ENCODE measurements at places on chromosomes 2 and 18.

DNA sequence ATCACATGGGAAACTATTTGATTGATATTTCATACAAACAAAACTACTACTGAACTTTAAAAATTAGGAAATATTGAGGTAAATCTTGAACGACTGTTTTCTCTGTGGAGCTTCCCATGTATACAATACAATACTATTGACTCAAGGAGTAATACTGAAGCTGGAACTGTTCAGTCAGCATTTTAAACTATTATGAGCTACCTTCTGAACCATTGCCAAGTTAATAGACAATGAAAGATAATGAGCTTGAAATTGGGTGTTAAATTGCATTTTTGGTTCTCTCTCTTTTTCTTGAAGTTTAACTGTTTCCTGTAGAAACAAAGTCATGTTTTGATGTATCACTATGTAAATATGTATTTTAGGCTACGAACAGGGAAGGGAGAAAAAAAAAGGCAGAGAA is 569.2 kb downstream of the ZEB2 start:
- no peaks in the 10 kb centered on the region for H3K27me3 ChIP-seq
- H3K36me3 ChIP-seq: no peaks in the 10 kb centered on the region
- H3K4me1 ChIP-seq: peaks cover 17% of the 10 kb centered on the region
- no peak overlapping the region for H3K4me3 ChIP-seq

DNA sequence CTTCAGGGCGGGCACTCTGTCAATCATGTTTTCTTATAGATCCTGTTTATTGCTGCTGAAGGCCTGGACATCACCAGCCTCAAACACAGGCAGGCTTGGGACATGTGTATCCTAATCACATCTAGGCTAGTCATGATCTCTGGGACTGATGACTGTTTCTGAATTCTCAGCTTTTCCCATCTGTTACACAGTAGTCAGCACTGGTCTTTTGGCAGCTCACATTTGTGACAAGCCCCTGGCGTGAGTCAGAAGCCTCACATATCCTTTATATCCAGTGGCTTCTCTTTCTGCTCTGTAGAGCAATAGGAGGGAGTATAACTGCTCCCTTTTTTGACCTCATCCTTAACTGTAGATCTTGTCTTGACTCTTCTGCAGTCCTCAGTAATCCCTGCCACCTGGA is 4.5 kb downstream of the SEMA4F start:
- H3K27me3 ChIP-seq: peaks cover 27% of the 10 kb centered on the region
- H3K36me3 ChIP-seq: no peaks in the 10 kb centered on the region
- no peak overlapping the region for H3K4me3 ChIP-seq
- H3K4me1 ChIP-seq: peaks cover 1% of the 10 kb centered on the region

DNA sequence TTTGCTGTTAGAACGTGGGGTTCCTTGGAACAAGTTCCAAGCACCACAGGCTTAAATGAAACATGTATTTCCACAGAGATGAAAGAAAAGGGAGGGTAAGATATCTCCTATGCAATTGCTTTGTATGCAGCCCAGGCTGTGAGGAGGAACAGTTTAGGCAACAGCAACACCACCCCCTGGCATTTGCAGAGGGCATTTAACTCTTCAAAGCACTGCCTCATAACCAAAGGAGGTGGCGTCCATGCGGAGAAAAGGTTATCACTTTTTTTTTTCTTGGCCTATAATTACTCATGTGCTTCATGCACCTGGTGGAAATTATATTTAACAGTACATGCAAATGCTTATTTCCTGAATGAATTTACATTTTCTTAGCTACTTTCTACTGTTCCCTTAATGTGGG is 286.0 kb downstream of the LPIN1 start:
- H3K27ac ChIP-seq: no peak overlapping the region
- peak; percentile 6 for DNase-seq
- H3K4me3 ChIP-seq: no peak overlapping the region
- H3K36me3 ChIP-seq: no peaks in the 10 kb centered on the region
- H3K4me1 ChIP-seq: no peaks in the 10 kb centered on the region
- H3K27me3 ChIP-seq: no peaks in the 10 kb centered on the region

GRCh38 chr2:169979025-169979424 is 151.8 kb downstream of the UBR3 start:
- no peak overlapping the region for H3K27ac ChIP-seq

DNA sequence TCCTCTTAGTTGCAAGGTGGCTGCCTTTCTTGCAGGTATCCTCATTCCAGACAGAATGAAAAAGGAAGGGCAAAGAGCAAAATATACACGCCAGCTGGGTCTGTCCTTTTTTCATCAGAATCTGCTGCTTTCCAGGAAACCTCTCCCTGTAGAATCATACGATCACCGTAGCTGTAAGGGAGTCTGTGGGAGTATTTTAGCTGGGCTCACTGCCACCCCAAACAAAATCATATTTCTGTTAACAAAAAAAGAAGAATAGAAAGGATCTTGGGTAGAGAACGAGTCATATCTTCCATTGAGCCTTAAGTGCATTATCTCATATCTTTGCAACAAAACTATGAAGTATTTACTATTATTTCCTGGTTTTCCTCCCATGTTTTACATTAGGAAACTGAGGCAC is 15.0 kb upstream of the TANC1 start:
- no peak for DNase-seq
- no peak overlapping the region for H3K4me3 ChIP-seq
- H3K27ac ChIP-seq: no peak overlapping the region
- no peaks in the 10 kb centered on the region for H3K36me3 ChIP-seq
- H3K27me3 ChIP-seq: no peaks in the 10 kb centered on the region

GRCh38 chr2:101823859-101824258 is 126.4 kb downstream of the MAP4K4 start:
- no peaks in the 10 kb centered on the region for H3K27me3 ChIP-seq
- peaks cover 8% of the 10 kb centered on the region for H3K4me1 ChIP-seq
- H3K36me3 ChIP-seq: peaks cover 4% of the 10 kb centered on the region

DNA sequence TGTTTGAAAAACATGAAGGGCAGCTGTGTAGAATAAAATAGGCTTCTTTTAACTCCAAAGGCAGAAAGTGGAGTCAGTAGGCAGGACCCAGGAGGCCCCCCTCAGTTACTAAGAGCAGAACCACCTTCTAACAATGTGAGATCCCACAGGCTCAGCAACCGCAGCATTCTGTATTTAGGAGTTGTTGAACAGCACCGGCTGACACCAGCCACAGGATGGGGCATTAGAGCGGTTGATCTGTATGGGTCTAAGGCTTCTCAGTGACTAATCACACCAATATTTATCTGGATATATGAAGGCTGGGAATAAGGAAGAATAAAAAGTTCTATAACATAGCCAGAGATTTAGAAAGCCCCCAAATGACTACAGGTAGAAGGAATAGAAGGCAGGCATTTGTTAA is 51.7 kb downstream of the MYO5B start:
- DNase-seq: peak; percentile 30
- no peaks in the 10 kb centered on the region for H3K27me3 ChIP-seq
- no peak overlapping the region for H3K4me3 ChIP-seq
- no peaks in the 10 kb centered on the region for H3K36me3 ChIP-seq
- H3K27ac ChIP-seq: no peak overlapping the region

- no peaks in the 10 kb centered on the region for H3K36me3 ChIP-seq
- H3K4me3 ChIP-seq: no peak overlapping the region
- no peaks in the 10 kb centered on the region for H3K27me3 ChIP-seq
- H3K27ac ChIP-seq: no peak overlapping the region
- no peak for DNase-seq
These were observed 169.2 kb upstream of the APCDD1 start for GRCh38 chr18:10285283-10285640.

- H3K27ac ChIP-seq: no peak overlapping the region
- DNase-seq: peak; percentile 84
- H3K4me1 ChIP-seq: peaks cover 5% of the 10 kb centered on the region
- no peaks in the 10 kb centered on the region for H3K36me3 ChIP-seq
- no peaks in the 10 kb centered on the region for H3K27me3 ChIP-seq
- H3K4me3 ChIP-seq: no peak overlapping the region
These were observed 25.4 kb upstream of the CDH7 start for GRCh38 chr18:65725251-65726050.

GRCh38 chr18:13214609-13215008 is 4.0 kb upstream of the LDLRAD4 start:
- H3K4me1 ChIP-seq: peaks cover 12% of the 10 kb centered on the region
- no peak overlapping the region for H3K4me3 ChIP-seq
- peaks cover 43% of the 10 kb centered on the region for H3K27me3 ChIP-seq

- no peaks in the 10 kb centered on the region for H3K36me3 ChIP-seq
- H3K27ac ChIP-seq: no peak overlapping the region
- H3K4me3 ChIP-seq: no peak overlapping the region
- H3K27me3 ChIP-seq: no peaks in the 10 kb centered on the region
These were observed 36.7 kb downstream of the TET3 start for GRCh38 chr2:74021407-74021755.

GRCh38 chr2:38232454-38232853 is 144.6 kb downstream of the ATL2 start:
- no peaks in the 10 kb centered on the region for H3K27me3 ChIP-seq
- H3K27ac ChIP-seq: no peak overlapping the region
- no peaks in the 10 kb centered on the region for H3K36me3 ChIP-seq

- no peaks in the 10 kb centered on the region for H3K36me3 ChIP-seq
- H3K4me1 ChIP-seq: no peaks in the 10 kb centered on the region
- H3K4me3 ChIP-seq: no peak overlapping the region
- H3K27ac ChIP-seq: no peak overlapping the region
These were observed 86.3 kb downstream of the NDUFA10 start for GRCh38 chr2:239938651-239939486.

DNA sequence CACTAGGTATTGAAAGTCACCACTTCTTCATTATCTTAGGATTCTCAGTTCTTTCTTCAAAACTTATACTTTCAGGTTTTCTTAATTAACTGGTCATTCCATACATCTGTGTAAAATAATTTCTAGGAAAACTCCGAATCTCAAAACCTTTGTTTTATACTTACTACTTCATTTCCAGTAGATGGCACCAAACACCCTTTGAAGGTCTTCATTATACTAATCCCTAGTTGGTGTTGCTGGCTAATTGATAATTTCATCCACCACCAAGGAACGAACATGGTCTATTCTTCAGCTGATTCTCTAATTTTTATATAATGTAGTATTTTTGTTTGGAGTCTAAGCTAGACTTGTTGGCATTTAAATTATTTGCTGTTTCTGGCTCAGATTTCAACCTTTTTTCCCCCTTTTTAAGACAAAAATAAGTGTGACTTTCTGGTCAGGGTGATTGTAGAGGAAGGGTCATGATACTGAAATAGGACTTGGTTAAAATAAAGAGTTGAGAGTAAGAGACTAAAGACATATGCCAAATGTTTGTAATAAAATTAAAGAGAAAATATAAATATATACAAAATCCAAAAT is 2.8 kb upstream of the MXD1 start:
- no peak overlapping the region for H3K27ac ChIP-seq
- no peaks in the 10 kb centered on the region for H3K27me3 ChIP-seq
- no peak overlapping the region for H3K4me3 ChIP-seq
- no peaks in the 10 kb centered on the region for H3K4me1 ChIP-seq
- H3K36me3 ChIP-seq: no peaks in the 10 kb centered on the region

GRCh38 chr2:10264506-10265328 is 38.0 kb upstream of the HPCAL1 start:
- H3K4me3 ChIP-seq: no peak overlapping the region
- no peak overlapping the region for H3K27ac ChIP-seq
- H3K36me3 ChIP-seq: no peaks in the 10 kb centered on the region
- H3K4me1 ChIP-seq: peaks cover 10% of the 10 kb centered on the region
- H3K27me3 ChIP-seq: no peaks in the 10 kb centered on the region

DNA sequence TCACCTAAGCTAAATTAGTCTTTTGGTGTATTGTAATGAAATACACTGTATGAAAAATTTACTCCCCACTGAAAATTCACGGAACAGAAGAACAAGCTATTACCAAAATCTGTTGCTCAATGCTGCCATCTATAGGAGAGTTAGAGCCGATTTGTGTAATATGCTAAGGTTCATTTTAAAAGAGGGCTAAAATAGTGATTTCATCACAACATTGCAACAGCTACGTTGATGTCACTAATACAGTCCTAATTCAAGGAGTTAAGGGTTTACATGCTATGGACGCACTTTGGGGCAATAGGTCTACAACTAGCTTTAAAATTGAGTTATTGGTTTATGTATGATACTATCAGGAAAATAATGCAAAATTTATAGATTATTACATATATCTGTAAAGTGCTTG is 3.0 kb upstream of the IRS1 start:
- DNase-seq: peak; percentile 79
- peak overlapping the region; percentile 95 for H3K4me3 ChIP-seq
- no peaks in the 10 kb centered on the region for H3K27me3 ChIP-seq
- H3K27ac ChIP-seq: no peak overlapping the region
- peaks cover 13% of the 10 kb centered on the region for H3K4me1 ChIP-seq
- no peaks in the 10 kb centered on the region for H3K36me3 ChIP-seq

DNA sequence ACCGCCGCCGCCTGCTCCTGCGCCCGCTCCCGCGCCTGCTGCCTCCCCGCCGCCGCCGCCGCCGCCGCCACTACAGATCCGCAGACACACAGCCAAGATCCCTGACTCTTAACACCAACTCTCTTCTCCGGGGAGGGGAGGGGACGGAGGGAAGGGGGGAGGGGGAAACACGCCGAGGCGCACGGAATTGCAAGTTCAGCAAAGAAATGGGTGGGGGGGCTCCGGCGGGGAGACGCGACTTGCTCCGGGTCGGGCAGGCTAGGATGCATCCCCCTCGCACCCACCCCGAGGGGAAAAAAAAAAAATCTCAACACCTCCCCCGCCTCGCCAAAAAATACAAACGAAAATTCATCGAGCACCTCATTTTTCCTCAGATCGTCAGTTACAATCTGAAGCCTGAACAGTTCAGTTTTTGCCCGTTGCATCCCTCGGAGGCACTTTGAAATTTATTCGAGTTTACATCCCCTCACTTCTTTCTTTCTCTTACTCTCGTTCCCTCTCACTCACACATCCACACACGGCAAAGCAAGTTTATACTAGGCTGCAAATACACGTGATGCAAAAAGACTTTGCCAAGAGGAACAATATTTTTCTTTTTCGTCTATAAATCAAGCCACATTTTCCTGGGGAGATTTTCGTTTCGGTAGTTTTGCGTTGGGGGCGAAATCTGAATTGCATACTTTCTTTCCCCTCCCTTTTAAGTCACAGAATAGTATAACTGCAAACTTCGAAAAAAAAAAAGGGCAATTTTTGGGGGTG is at the start of gene TCF4:
TSS of gene TCF4 (minus strand) at position 82 of the 759 bp plus-strand sequence. CDS start 1,076 bp downstream, outside the sequence.
- H3K36me3 ChIP-seq: no peaks in the 10 kb centered on the region
- peak within 1 kb of the TSS; percentile 91 for H3K27ac ChIP-seq
- no peaks in the 10 kb centered on the region for H3K27me3 ChIP-seq
- peak; percentile 73 for DNase-seq
- peak within 1 kb of the TSS; percentile 67 for H3K4me3 ChIP-seq
- peaks cover 22% of the 10 kb centered on the region for H3K4me1 ChIP-seq

DNA sequence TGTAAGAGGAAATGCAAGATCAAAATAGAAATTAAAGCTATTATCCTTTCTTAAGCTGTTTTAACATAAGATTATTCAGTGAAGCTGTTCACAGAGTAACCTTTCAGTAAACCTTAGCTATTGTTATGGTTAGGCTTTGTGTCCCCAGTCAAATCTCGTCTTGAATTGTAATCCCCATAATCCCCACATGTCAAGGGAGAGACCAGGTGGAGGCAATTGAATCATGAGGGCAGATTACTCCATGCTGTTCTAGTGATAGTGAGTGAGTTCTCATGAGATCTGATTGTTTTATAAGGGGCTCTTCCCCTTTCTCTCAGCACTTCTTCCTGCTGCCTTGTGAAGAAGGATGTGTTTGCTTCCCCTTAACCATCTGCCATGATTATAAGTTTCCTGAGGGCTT is 424.4 kb downstream of the DSEL start:
- no peak for DNase-seq
- no peaks in the 10 kb centered on the region for H3K4me1 ChIP-seq
- H3K4me3 ChIP-seq: no peak overlapping the region
- no peaks in the 10 kb centered on the region for H3K27me3 ChIP-seq
- H3K36me3 ChIP-seq: no peaks in the 10 kb centered on the region

Data from GM23338 (cell line).